ENCODE measurements at places on chromosomes 2 and 18.

DNA sequence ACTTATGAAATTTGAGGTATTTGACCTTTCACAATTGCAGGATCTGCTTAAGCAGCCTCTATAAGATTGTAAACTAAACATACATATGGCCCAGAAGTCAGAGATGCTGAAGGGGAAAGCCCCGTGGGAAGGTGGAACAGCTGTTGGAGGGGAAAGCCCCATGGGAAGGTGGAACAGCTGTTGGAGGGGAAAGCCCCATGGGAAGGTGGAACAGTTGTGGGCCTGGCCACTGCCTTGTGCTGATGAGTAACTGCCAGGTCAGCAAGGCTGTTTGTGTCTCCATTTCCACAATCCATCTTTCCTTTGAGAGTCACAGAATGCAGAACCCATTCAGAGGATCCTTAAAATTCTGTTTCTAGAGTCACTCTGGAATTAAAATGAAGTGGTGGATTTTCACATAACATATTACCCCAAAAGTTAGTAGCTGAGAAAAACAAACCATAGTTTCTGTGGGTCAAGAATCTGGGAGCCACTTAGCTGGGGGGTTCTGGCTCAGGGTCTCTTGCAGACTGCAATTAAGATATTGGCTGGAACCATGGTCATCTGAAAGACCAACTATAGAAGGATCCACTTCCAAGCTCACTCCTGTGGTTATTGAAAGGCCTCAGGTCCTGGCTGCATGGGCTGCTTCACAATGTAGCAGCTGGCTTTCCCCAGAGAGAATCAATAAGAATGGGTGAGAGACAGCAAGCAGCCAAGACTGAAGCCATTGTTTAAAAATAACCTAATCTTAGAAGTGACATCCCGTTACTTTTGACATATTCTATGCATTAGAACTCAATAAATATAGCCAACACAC lies 86.6 kb upstream of the CAVIN2 start:
- DNase-seq, result no peak

GRCh38 chr18:76686737-76687231 lies 135.6 kb upstream of the ZNF236 start:
- no peak for DNase-seq

DNA sequence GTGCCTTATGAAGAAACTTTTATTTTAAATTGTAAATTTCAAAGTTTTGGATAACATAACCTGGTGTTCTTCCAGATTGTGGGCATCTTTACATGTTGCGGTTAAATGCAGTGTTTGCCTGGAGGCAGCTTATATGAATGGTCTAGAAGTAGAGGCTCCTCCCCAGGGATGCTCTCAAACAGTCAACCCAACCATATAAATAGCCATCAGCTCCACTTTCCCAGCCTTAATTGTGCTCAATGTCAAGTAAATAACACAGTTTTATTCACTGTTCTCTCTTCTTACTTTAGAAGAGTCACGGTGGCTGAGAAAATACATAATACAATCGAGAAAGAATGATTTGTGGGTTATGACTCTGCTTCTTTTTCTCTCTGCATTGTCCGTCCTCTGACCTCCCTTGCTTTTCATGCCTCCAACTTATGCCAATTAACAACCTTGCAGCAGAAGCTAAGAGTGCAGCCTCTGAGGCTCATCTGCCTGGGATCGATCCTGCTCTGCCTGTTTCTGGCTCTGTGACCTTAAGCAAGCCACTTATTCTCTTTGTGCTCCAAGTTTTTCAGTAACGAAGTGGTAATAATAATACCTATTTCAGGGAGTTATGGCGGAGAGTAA lies 100.3 kb downstream of the DAW1 start:
- DNase-seq, result no peak

GRCh38 chr18:74065366-74065765 lies 82.3 kb downstream of the FBXO15 start:
- DNase-seq, result no peak

- DNase-seq, result no peak
Measured at GRCh38 chr18:28124131-28125029, 52.5 kb downstream of the CDH2 start.

Measured in activated CD8-positive, alpha-beta memory T cell treated with anti-CD3 and anti-CD28 coated beads for 1 hour (primary cell).